ENCODE measurements at places on chromosomes 1 and 21.
A peak's percentile ranks its signal among the peaks of the same experiment; 100 is the strongest.

DNA sequence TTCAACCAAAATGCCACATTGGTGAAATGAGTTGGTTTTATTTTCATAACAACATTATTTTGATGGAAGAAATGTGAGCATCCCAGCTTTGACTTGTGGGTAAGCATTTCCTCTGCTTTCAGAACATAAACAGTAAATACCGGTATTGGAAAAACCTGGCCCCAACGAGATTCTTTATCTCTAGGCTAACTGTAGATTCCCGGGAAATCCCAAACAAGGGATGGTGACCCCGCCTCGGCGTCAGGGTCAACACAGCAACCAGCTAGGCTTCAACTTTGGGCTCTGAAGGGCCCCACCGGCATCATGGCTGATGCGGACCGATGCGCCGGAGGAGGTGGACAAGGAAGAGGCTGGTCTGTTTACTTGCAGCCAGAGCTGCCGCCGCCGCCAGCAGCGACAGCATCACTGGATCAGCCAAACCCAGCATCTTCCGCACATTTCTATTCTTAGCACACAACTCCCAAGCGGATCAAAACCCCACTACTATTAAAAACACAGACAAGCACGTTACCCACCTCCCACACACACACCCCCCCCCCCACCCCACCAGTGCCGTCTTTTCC lies 1.1 kb downstream of the AKT3 start:
- peak; percentile 75 for DNase-seq

DNA sequence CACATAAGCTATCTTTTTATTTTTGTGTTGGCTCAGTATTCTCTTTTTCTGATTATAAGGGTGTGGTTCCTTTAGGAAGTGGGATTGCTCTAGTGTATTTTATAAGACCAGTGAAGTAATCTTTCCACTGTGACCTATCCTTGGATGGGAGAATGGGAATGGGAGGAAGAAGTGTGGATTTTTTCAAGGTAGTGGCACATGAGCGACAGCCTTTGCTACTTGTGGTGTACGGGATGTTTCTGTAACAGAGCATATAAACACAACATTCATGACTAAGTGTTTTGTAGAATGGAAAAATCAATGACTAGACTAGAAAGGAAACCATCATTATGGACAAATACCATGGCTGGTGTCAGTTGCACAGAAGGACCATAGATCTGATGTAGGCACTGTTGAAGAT lies 209.6 kb downstream of the GIPC2 start:
- DNase-seq: peak; percentile 23

GRCh38 chr1:116900471-116901365 lies 9.0 kb upstream of the PTGFRN start:
- no peak for DNase-seq

- DNase-seq: no peak
Measured at GRCh38 chr1:234218078-234218477, 155.2 kb upstream of the COA6 start.

DNA sequence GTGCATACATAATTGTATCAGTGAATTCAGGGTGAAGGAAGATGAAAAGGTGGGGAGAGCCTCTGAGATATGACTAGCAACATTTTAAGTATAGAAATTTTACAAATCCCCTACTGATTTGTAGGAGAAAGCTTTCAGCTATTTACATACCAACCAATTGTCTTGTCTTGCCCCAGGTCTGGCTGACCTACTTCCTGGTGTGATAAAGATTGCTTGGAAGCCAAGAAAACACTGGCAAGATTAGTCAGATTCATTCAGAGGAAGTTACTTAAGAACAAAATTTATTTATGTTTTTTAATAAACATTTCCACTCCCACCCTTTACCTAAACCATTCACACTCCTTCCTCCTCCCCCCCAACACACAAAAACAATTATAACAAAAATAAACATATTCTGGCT lies 17.5 kb downstream of the PTGS2 start:
- DNase-seq: peak; percentile 49

DNA sequence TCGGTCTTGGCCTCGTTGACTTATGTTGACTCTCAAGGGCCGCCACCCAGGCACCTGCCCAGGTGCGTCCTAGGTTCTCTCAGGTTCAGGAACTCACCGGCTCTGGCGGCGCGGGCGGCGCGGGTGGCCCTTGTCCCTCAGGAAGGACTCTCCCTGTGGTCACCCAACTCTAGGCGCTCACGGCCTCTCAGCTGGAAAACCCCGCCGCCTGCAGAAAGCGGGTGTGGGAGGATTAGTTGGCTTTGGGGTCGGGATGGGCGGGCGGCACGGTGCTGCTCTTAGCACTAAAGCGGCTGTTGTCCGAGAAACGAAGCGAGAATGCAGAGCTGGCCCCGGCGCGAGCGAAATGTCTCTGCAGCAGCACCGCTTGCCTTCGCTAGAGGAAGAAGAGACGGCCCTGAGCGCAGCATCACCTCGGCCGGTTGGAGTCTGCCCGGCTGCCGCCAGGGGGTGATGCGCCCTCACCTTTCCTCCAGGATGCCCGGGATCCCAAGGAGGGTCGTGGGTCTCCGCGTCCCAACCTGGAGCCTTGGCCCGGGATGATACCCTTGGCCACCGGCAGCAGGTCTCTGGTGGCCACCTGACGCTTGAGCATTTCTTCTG lies 8.1 kb upstream of the TADA1 start:
- DNase-seq: no peak

GRCh38 chr1:15952317-15953258 lies 23.3 kb downstream of the ZBTB17 start:
- peak; percentile 98 for DNase-seq

- peak; percentile 36 for DNase-seq
Measured at GRCh38 chr1:155277902-155278688, 832 bp downstream of the HCN3 start.

- peak; percentile 11 for DNase-seq
Measured at GRCh38 chr1:113686891-113687618, 72.2 kb downstream of the PHTF1 start.

- DNase-seq: peak; percentile 7
Measured at GRCh38 chr1:24119859-24120756, 8.2 kb upstream of the MYOM3 start.

DNA sequence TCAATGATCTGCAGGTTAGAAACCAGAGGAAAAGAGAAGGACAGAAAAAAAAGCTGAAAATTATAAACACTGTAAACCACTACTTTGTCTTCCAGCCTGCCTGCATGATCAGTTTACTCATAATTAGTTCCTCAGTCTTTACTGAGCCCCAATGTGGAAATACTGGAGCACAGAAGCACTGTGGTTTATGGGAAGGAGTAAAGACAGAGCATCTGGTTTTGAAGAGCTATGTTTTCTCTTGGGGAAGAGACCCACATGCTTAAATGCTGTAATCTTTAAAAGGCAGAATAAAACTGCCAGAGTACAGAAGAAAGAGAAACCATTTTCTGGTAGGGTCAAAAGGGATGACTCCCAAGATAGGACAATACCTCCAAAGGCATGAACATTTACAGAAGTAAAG lies 159.0 kb upstream of the ZNHIT6 start:
- no peak for DNase-seq

GRCh38 chr1:173341307-173341706 lies 134.2 kb upstream of the TNFSF4 start:
- peak; percentile 68 for DNase-seq

- DNase-seq: no peak
Measured at GRCh38 chr1:214228976-214229375, 52.0 kb upstream of the SMYD2 start.

- no peak for DNase-seq
Measured at GRCh38 chr1:45568421-45568820, 15.4 kb upstream of the NASP start.

DNA sequence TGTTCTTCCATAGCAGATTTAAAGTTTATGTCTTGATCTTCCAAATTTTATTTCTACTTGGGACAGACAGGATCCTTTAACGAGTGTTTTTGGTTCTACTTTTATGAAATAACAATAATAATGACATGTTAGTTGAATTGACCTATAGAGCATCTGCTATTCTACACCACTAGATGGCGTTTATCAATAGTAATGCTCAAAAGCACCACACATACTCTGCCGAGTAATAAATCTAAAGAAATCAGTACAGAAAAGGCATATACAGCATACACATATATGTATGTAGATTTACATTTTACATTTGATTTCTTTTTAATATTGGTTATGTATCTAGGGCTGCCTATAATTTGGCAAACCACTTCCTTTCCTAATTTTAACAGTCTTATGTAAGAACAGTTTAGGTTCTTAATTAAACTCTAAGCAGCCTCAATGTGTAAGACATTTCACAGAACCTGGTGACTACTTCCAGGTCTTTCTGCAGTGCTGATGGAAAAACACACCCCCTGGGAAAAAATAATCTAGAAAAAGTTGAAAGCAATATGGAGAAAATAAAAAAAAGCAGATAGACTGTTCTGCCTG lies 5.9 kb upstream of the SIPA1L2 start:
- DNase-seq: peak; percentile 55

DNA sequence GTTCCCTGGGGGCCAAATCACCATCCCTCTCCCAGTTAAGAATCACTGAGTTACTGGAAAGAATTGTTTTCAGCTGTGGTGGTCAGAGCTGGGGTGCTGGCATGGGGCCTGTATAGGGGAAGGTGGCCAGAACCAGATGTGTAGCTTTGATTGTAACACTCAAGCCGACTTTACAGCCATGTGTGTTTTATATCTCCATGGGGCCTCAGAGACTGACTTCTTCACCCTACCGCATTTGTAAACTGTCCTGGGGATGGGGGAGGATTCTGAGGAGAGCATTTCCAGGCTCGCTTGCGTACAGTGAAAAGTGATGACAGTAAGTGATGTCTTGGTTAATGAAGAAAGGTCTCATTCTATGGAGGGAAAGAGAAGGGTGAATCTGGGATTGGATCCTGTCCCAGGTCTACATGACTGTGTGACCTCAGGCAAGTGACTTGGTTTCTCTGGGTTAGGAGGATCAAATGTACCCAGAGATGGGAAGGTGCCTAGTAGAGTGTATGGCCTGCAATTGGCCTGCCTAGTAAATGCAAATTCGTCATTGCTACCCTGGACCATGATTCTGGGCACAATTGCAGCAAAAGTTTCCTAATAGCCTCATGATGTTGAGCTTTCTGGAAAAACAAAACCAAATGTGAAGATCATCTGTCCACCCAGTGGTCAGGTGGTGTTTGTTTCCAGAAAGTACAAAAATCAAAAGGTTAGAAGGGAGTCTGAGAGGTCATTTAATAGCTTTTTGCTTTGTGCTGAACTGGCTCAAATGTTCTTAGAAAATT lies 49.7 kb upstream of the RCC2 start:
- peak; percentile 33 for DNase-seq

DNA sequence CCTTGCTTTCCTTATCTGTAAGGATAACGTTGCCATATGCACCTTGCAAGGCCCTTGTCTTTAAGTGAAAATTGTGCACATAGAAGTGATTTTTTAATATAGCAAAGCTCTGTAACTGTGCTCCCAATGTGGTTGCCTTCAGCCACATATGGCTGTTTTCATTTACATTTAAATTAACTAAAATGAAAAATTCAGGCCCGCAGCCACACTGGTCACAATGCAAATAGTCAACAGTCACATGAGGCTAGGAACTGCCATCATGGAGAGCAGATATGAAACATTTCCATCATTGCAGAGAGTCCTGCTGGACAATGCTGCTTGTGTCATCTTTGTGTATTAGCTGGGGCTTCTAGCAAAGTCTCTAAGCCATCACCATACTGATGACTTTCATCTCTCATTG lies 83.4 kb downstream of the PGBD5 start:
- DNase-seq: no peak

DNA sequence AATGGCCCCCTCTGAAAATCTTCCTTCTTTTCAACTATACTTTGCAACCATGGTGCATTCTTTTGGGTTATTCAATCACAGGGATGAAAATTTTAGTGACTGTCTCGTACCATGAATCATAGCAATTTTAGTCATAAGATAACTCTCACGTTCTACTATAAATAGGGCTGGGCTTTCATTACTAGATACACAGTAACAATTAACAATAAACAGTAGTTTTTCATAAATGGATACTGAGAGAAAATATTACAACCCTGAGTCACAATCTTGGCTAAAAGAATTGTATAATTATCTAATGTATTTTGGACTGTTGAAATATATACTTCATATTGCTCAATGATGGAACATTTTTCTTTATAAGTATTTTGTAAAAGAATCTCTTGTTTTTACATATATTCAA lies 96.1 kb downstream of the TEX35 start:
- DNase-seq: peak; percentile 94

- no peak for DNase-seq
Measured at GRCh38 chr1:228411121-228411520, 4.5 kb upstream of the TRIM11 start.

DNA sequence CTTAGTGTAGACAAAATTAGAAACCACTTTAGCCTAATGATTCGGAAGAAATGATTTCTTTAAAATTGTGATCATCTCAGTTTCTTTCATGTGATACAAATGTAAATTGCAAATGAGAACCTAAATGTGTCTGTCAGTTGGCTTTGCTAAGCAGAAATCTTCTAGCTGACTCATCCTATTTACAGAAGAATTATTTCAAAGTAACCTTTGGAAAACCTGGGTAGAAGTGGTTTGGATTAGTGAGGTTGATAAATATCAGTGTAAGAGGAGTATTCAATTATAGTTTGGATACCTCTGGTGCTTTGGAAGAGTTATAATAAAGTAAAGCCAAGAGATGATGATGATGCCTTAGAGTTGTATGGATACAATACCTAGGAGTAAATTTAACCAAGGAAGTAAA lies 37.4 kb downstream of the CC2D1B start:
- no peak for DNase-seq

DNA sequence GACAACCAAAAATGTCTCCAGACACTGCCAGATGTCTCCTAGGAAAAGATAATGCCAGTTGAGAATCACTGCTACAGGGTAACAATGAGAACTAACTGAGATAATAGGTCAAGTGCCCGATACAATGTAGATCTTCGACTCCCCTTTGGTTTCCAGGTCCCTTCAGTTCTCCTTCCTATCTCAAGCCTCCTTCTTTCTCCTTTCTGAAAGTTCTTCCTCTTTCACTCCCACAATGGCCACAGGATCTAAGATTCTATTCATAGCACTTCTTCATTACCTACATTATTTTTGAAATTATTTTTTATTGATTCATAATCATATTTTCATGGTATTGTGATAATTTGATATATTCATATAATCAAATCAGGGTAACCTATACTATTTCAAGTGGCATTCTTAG lies 6.3 kb downstream of the PFDN2 start:
- no peak for DNase-seq

- DNase-seq: peak; percentile 21
Measured at GRCh38 chr1:192453360-192453992, 122.1 kb upstream of the RGS1 start.

DNA sequence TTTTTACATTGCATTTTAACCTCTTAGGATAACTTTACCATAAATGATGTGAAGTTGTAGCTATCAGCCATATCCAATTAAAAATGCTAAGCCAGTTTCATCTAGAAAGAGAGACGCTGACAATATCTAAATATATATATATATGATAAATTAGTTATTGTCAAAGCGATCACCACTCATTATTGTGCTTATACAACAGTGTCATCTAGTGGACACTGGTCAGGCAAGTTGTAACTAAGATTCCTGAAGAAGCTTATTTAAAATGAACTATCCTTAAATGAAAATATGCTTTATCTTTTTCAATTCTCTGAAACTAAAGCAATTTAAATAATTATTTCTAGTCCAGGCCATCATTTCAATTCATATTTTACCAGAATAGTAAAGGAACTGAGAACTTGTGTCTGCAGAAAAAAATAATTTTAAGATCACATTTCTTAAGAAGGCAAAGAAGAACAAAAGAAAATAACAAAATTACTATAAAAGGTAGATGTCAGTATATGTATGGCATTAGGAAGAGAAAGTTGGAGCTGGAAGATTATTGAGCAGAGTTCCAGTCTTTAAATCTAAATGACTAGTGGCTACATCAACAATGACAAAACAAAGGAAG lies 193.3 kb upstream of the SNX7 start:
- DNase-seq: peak; percentile 74
